ENCODE measurements at places on chromosomes 3 and 15. TPM values are rescaled to one million over a fixed set of nuclear protein-coding genes. Genes with fewer than 3 reads are reported as not detected.

Gene XCR1
- total RNA-seq = not detected

Gene ITIH4
- 3.4 TPM for total RNA-seq

Gene GABRB3
- total RNA-seq = not detected

Gene CHRD
- 0.06 TPM for total RNA-seq

Gene PPARG
- total RNA-seq = 0.62 TPM

Gene P2RY1
- total RNA-seq = 14.0 TPM

Gene C2CD4B
- total RNA-seq = 0.70 TPM

GRCh38 chr3:113574213-113574612, 41.9 kb downstream of the SIDT1 start:
- peaks cover 5% of the 10 kb centered on the region for H3K27me3 ChIP-seq
- no peak for DNase-seq
- no peak overlapping the region for H3K4me3 ChIP-seq
- no peak overlapping the region for H3K27ac ChIP-seq
- H3K4me1 ChIP-seq = no peaks in the 10 kb centered on the region

GRCh38 chr3:22660606-22661005, 542.5 kb upstream of the UBE2E2 start:
- DNase-seq = no peak
- no peaks in the 10 kb centered on the region for H3K36me3 ChIP-seq
- H3K4me1 ChIP-seq = no peaks in the 10 kb centered on the region

GRCh38 chr3:150096700-150097587, 126.2 kb upstream of the PFN2 start:
- H3K36me3 ChIP-seq = no peaks in the 10 kb centered on the region
- H3K27me3 ChIP-seq = no peaks in the 10 kb centered on the region
- no peak overlapping the region for H3K4me3 ChIP-seq
- no peak overlapping the region for H3K27ac ChIP-seq
- no peak for DNase-seq
- no peaks in the 10 kb centered on the region for H3K4me1 ChIP-seq

GRCh38 chr3:148847351-148847750, 17.7 kb upstream of the CPA3 start:
- H3K27ac ChIP-seq = no peak overlapping the region
- H3K4me1 ChIP-seq = no peaks in the 10 kb centered on the region
- DNase-seq = no peak

DNA sequence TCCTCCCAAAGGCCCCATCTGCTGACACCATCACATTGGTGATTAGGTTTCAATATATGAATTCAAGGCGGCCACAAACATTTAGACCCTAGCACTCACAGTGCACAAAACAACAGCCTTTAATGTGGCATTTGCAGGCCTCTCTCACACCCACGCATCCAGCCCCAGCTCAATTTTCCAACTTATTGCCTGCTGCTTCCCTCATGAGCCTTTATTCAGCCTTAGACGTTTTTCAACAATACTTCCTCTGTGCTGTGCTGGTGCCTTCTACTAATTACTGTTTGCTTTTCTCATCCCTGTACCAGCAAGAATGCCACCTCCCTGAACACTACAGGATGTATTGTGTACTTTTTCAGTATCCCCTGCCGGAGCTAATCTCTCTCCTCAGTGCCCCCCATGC, 334.6 kb downstream of the GABRB3 start:
- H3K27ac ChIP-seq = no peak overlapping the region
- H3K36me3 ChIP-seq = no peaks in the 10 kb centered on the region
- no peaks in the 10 kb centered on the region for H3K4me1 ChIP-seq
- DNase-seq = no peak
- H3K4me3 ChIP-seq = no peak overlapping the region

- no peaks in the 10 kb centered on the region for H3K4me1 ChIP-seq
- no peaks in the 10 kb centered on the region for H3K27me3 ChIP-seq
- H3K4me3 ChIP-seq = no peak overlapping the region
- no peak for DNase-seq
Observed at GRCh38 chr15:57890351-57890750, 175.2 kb downstream of the ALDH1A2 start.

DNA sequence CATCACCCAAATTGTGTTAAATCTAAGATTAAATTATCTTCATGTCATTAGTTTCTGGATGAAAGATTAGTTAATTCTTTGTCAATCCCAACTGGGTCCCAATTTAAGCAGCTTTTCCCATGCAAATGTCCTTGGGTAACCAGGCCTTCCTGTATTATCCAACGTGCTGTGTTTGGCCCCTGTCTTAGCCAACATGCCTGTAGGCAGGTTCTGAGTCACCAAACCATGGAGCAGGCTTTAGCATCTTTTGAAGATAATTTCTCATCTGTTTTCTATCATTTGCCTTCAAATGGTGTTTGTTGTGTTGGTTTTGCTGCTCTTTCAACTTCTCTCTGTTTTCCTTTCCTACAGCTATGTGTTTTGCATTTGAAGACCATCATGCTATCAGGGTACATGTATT, 216.2 kb downstream of the ITPR1 start:
- no peak overlapping the region for H3K4me3 ChIP-seq
- no peak for DNase-seq
- no peaks in the 10 kb centered on the region for H3K36me3 ChIP-seq
- no peaks in the 10 kb centered on the region for H3K4me1 ChIP-seq
- no peaks in the 10 kb centered on the region for H3K27me3 ChIP-seq

DNA sequence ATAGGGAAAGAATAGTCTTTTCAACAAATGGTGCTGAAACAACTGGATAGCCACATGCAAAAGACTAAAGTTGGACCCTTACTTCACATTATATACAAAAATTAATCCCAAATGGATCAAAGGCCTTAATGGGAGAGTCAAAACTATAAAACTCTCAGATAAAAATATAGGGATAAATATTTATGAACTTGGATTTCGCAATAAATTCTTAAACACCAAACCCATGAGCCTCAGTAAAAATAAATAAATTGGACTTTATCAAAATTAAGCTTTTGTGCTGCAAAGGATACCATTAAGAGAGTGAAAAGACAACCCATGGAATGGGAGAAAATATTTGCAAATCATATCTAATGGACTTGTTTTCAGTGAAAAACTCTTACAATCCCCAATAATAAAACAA, 18.7 kb upstream of the TOP2B start:
- H3K27me3 ChIP-seq = no peaks in the 10 kb centered on the region
- no peak overlapping the region for H3K4me3 ChIP-seq
- H3K27ac ChIP-seq = no peak overlapping the region
- no peaks in the 10 kb centered on the region for H3K4me1 ChIP-seq

Data from A673 (cell line).